ENCODE measurements at places on chromosomes 7 and 10.

DNA sequence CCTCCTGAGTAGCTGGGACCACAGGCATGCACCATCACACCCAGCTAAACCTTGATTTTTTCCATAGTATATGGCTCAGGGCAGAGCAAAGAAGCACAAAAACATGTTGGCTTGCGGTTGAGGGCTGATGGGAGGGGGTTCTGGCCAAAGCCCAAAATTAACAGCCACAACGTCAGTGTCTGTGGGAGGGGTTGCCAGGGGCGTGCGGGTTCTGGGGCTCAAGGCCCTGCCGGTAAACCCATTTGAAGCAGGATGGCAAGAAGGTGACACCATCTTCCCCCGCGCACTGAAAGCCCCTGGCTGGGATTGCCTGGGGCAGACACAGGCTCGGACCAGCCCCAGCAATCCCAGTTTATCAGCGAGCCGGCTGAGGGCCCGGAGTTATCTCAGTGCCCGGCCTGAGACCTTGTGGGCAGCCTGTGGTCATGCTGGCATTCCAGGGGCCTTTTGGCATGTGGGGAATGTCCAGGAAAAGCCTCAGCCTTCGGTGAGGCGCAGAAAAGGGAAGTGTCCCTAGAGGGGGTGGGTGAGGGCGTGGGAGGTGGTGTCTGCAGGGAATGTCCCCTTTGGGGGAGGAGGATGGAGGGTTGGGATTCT is 167.7 kb upstream of the TNRC18 start:
- no peak for DNase-seq

- DNase-seq = no peak
Measured at GRCh38 chr7:134461916-134462315, 3.0 kb upstream of the AKR1B1 start.

DNA sequence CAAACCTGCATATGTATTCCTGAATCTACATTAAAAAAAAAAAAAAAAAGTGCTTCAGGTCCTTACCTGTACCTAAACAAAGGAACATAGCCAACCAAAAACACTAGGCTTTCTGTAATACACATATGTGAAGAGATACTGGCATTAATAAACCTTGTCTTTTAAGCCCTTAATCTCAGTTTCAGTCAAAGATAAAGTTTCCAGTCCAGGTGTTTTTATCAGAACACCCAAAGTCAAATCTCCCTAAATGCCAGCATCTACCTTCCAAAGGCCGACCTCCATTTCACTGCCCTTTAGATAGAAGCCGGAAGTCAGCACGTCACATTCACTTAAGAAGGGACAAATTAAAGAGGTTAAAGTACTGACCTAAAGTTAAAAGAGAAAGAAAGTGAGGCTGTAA is 79.8 kb upstream of the NEBL start:
- DNase-seq = no peak

GRCh38 chr7:19377611-19378344 is 232.6 kb upstream of the FERD3L start:
- DNase-seq = no peak

GRCh38 chr7:75650062-75650461 is 88.7 kb downstream of the HIP1 start:
- no peak for DNase-seq
